COR-L47 (cell line): ENCODE measurements at places on chromosomes 12 and 14.

DNA sequence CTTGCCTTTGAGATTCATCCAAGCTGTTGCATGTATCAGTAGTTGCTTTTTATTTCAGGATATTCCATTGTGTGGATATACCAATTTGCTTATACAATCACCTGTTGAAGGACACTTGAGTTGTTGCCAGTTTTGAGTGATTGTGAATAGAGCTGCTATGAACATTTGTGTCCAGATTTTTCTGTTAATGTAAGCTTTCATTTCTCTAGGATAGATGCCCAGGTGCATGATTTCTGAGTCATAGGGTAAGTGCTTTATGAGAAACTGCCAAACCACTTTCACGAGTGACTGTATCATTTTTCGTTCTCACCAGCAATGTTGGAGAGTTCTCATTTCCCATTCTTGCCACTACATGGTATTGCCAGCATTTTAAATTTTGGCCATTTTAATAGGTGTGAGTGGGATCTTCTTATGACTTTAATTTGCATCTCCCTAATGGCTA, 434.6 kb upstream of the RGS6 start:
- DNase-seq: no peak

GRCh38 chr14:61841145-61841544, 78.9 kb downstream of the SNAPC1 start:
- DNase-seq: peak; percentile 7

DNA sequence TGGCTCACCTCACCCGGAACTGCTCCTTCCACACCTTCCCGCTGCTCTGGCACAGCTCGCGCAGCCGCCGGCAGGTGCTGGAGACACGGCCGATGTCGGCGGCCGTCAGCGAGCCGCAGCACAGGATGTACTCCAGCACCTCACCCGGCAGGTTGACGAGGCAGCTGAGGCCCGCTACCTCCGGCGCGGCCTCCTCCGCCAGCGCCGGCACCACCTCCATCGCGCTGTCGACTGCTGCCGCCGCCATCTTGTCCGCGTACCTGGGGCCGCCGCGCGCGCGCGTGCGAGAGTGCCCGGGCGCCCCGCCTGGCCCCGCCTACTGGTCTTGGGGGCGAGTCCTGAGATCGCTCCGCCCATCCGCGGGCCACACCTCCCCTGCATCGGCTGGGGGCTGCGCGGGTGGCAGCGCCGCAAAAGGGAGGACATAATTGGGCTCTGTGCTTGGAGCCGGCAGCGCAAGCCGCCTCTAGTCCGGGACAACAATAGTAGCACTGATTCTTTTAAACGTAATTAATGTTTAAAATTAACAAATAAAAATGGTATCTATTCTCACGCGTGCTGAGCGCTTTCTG, at the start of gene FBXO21:
TSS of gene FBXO21 (minus strand) at position 261 of the 572 bp plus-strand sequence. CDS start at position 247, 14 bp downstream.
- peak; percentile 86 for DNase-seq

DNA sequence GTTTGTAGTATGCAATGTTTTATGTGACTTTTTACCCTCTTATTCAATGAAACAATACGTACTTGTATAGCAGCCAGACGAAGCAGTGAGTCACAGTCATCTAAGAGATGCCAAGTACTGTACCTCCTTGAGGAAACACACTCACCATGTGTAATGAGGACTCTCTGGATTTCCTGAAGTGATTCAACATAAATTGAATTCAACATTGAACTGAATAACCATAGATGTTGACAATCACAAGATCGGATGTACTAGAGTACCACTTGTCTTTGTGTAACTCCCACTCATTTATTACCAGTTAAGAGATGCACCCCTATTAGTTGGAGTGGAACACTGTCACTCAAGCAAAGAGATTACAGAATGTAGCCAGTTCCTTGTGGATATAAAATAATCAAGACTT, 175.2 kb upstream of the HMGA2 start:
- no peak for DNase-seq

- no peak for DNase-seq
These were observed 12.3 kb upstream of the PPFIBP1 start for GRCh38 chr12:27511723-27512045.

GRCh38 chr12:97336900-97337751, 125.5 kb upstream of the RMST start:
- no peak for DNase-seq
